Glomerular endothelial cell (primary cell): ENCODE measurements at places on chromosomes 2 and 18. TPM values are rescaled to one million over a fixed set of nuclear protein-coding genes. Genes with fewer than 3 reads are reported as not detected.

Gene NEU2
- total RNA-seq: not detected in 2 replicates

Gene SP110
- 20.5 and 25.7 TPM in 2 replicates for total RNA-seq

Gene WDR12
- 15.2 and 22.9 TPM in 2 replicates for total RNA-seq

Gene SLC35F5
- total RNA-seq: 56.8 and 60.3 TPM in 2 replicates

Gene KLF7
- total RNA-seq: 24.2 and 30.6 TPM in 2 replicates

GRCh38 chr2:62379566-62379965, 126.4 kb downstream of the TMEM17 start:
- DNase-seq: no peak

- no peak for DNase-seq
Measured at GRCh38 chr2:152396051-152396511, 61.1 kb downstream of the FMNL2 start.

DNA sequence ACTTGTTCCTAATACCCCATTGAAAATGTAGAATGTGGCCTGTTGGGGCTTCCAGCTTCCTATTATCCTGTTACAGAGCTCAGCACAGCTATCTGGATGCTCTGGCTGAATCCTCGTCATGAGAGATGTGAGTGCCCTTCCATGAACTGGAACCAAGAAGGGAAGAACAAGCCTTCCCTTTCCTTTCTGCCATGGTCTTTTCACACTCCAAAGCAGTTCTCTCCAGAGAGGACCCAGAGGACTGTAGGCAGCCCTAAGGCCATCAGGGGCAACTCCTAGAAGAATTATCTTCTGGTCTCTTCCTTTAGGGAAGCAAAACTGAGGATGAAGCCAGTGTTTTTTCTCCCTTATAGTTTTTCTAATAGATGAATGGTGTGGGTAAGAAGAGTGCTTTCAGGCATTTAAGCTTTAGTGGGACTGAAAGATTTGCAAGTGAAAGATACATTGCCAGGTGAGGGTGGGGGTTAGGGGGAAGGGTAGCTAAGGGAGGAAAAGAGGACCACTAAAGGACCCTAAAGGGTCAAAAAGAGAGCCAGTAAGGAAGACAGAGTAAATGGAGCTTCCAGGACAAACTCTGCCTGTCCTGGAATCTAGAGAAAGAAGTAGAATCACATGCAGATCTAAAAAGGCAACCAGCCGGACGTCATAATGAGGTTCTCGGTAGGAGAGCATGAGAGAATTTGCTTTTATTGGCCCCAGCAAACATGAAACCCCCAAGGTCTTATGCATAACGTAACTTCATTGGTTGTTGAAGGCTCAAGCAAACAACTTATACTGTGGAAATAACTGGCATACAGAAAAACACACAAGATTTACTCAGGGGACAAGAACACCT, 12.4 kb upstream of the XPO1 start:
- DNase-seq: no peak

DNA sequence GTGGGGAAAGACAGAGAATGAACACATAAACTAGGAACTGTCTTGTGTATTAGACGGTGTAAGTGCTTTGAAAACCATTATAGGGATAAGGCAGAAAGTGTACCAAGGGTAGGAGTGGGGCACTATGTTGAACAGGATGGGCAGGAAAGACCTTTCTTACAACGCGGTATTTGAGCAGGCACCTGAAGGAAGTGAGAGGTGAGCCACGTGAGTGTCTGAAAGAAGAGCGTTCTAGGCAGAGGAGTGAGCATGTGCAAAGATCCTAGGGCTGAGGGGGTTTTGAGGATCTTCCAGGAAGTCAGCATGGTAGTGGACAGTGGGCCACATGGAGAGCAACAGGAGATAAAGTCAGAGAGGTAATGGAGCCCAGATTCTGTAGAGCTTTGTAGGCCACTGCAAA, 65.2 kb downstream of the SRD5A2 start:
- no peak for DNase-seq

- no peak for DNase-seq
Measured at GRCh38 chr2:10285191-10285555, 17.5 kb upstream of the HPCAL1 start.
